ENCODE measurements at places on chromosomes 16 and 17. TPM values are rescaled to one million over a fixed set of nuclear protein-coding genes. Genes with fewer than 3 reads are reported as not detected.

DNA sequence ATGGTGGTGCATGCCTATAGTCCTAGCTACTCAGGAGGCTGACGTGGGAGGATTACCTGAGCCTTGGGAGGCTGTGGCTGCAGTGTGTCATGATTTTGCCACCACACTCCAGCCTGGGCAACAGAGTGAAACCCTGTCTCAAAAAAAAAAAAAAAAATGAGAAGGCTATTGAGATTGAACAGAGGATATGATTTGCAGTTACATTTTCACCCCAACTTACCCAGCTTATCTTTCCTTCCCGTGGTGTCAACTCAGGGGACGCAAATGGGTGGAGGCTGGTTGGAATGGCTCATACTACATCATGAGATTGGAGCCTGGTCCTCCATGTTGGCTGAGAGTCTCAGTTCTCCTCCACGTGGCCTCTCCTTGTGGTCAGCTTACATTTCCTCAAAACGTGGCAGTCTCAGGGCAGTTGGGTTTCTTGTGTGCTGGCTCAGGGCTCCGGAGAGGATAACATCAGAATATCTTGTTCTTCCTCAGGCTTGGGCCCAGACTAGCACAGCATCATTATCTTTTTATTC lies 17.2 kb upstream of the NSMCE1 start:
- no peak for DNase-seq

GRCh38 chr16:76278980-76279379 lies 1.8 kb downstream of the CNTNAP4 start:
- DNase-seq = no peak

DNA sequence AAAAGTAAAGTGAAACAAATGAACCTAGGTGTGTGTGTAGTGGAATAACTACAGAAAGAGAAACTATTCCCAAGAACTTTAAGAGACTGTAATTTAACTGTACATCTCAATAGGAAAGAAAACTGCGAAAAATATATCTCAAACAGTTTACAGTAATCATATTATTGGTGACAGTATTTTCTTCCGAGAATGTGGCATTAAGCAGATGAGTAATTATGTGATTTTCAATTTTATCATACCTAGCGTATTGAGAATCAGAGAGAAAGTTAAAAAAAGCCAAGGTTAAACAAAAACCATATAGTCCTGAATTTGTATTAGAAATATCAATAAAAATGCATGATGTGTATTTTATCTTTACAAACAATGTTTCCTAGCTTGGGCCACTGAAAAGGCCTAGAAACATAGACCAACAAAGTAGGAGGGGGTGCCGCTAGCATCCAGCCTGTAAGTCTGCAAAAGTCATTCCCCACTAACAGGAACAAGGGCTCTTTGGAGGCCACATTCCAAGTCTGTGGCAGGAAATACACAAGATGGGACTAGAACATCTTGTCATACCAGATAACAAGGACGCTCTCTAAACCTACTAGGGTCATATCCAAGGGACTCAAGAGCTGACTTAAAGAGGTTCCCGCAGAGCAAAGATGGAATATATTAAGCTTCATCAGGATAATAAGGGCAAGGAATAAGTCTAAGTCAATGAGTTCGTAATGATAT lies 20.5 kb downstream of the RNF157 start:
- DNase-seq = peak; percentile 30

DNA sequence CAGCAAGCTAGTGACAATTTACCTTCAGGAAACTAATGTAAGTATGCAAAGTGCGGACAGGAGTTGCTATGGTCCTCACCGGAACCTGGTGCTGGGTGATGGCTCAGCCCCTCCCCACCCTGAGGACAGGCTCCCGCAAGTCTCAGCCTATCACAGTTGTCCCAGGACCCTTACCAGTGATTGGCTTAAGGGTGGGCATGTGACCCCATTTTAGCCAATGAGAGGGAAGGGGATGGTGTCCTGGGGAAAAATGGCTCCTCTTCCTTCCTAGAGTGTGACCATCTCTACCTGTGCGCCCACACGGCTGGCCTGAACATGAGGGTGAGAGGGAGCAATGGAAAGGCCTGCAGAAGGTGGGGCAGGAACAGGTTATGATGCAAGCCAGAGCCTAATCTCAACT lies 80.4 kb downstream of the C16orf78 start:
- no peak for DNase-seq

DNA sequence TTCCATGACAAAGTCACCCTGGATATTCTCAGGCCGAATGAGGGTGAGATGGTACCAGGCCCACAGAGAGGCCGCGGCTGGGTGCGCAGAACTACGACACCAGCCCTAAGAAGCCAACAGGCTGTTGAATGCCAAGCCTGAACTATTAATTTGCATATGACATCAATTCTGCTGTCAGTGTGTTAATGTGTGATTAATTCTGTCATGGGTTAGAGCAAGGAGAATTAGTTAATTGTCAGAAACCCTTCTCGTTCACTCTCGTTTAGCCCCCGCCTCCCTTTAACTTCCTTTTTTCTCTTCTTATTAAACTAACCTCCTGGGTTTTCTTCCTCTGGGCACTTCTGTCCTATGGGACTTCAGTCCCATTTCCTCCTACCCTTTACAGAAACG lies 123.4 kb downstream of the ZFHX3 start:
- DNase-seq = no peak

DNA sequence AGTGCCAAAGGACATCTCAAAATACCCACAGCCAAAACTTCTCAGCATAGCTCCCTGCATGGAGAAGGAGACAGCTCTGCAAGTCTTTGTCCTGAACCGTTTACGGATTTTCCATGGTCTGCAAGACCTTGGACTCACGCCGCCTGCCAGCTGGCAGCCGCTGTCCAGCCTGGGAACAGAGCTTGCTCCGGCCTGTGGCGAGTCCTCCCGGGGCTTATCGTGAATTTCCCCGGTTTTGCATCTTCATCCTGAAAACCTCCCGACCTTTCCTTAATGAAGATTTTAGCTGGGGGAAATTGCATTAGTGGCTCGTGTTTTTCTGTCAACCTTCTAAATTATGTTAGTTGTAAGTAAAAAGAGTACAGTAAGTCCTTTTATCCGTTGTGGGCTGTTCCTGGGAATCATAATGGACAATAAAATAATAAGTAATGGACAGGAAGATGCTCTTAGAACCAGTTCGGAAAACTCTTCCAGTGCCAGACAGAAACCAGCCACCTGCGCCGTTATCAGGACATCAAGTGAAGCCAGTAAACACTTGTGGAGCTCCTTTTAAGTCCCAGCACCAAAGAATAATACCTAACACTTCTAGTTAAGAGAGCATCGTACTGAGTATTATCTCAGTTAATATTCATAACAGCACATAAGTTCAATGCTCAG lies 112.4 kb upstream of the NOL11 start:
- DNase-seq = no peak

GRCh38 chr16:87389245-87389644 lies 2.9 kb upstream of the MAP1LC3B start:
- DNase-seq = no peak

DNA sequence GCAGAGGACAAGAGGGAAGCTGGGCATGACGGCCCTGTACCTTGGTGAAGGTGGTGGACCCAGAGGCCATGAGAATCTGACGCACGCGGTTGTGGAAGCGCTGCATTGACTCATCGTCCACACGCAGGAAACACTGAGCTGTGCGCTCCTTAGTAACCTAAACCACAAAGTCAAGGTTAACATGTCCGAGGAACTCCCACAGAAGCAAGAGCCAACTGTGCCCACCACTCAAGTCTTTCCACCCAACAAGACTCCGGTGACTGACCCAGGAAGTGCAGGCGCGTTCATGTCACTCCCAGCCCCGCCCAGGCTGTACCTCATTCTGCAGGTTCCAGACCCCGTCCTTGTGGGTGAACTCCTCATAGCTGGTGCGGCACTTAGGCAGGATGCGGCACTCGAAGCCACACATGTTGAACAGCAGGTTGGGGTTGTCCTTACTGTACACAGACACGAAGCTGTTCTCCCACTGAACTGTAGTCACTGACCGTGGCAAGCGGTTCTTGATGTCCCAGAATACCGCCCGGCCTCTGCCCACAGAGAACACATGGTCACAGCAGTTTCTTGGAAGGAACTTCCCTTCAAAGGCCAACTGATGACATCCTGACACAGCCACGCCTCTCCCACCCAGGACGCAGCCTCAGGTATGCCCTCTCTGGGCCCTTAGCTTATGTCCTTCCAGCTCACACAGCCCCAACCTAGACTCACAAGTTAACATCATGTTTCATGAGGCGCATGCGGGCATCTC lies 11.5 kb downstream of the PRPF8 start:
- no peak for DNase-seq

GRCh38 chr17:39738568-39738901 lies 797 bp downstream of the GRB7 start:
- DNase-seq = no peak

DNA sequence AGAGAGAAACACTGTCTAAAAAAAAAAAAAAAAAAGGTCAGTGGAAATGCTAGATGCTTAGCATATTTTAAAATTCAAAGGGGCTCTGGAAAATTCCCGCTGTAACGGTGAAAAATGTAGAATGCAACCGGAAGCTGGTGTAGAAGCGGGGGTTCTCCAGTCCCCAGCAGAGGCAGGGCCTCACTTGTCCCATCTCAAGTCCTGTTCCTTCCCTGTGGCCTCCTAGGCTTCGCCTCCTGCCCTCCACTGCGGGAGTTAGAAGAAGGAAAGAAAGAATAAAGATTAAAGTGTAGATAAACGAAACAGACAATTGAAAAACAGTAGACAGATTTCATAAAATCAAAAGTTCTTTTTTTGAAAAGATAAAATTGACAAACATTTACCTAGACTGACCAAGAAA lies 14.8 kb upstream of the ZNF287 start:
- DNase-seq = peak; percentile 46

DNA sequence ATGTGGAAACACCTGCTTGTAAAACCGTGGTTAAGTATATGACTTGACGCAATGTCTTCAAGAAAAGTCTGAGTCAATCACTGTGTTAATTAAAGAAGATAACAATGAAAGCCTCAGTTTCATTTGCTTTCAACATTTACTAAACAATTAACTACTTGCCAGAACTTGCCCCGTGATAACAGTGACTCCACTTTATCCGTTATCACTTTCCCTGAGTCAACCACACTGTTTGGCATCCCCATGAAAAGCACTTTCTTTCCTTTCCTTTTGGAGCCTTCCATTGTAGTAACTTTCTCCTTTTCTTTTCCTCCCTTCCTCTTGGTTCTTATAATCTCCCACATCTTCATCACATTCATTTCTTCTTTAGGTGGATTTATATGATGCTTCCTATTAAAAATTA lies 435.1 kb upstream of the GOT2 start:
- DNase-seq = no peak

- no peak for DNase-seq
These were observed 206.2 kb downstream of the PRKCB start for GRCh38 chr16:24041834-24042631.

- DNase-seq = no peak
These were observed 42.4 kb upstream of the NUDT7 start for GRCh38 chr16:77679901-77680300.

DNA sequence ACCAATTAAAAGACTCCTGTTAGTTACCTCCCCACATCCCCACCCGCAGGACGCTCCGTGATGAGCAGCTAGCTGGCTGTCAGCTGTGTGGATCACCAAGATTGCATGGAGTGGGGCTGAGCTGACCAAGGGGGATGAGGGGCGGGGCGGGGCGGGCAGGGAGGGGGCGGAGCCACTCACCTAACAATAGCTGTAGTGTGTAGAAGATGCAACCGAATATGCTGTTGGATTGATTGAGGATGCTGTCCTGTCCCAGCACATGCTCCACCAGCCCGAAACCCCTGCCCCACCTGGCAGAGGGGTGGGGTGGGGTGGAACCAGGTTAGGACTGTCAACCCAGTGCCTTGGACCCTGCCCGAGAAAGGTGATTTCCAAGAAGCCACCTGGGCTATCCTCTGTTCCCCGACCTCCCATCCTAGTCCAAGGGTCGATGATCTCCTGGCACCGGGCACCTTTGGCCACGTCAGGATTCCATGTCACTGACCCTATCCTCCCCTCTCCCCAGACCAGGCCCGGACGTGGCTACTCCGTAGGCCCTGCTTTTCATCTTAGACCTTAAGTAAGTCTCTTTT lies 1.4 kb downstream of the VKORC1 start:
- no peak for DNase-seq

DNA sequence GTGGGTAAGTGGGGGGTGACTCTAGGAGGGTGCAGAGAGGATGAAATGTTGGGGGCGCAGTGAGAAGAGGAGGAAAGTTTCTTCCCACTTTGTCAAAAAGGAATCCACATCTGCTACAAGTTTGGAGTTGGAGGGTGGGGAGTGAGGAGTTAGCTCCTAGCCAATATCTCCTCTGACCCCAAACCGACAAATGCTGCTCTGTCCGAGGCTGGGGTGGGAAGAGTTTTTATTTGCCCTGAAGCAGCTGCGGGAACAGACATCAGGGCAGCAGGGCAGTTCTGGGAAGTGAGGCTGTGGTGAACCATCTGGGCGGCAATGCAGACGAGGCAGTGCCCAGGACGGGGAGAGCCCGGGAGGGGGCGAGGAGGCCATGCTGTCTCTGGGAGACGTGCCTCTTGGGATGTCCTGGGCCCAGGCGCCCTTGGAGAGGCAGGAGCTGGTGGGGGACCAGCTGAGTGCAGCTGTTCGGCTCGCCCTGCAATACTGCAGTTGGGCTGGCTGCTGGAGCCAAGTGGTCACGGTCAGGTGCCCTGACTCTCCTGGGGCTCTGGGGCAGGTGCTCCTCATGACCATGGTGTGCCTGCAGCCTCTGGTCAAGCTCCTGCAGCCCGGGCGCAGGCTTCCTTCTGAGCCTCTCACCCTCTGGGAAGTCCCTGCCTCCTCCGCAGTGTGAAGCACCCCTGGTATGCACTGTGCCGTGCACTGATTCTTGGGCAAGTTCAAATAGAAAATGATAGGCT lies 6.4 kb upstream of the SOCS3 start:
- DNase-seq = peak; percentile 94

DNA sequence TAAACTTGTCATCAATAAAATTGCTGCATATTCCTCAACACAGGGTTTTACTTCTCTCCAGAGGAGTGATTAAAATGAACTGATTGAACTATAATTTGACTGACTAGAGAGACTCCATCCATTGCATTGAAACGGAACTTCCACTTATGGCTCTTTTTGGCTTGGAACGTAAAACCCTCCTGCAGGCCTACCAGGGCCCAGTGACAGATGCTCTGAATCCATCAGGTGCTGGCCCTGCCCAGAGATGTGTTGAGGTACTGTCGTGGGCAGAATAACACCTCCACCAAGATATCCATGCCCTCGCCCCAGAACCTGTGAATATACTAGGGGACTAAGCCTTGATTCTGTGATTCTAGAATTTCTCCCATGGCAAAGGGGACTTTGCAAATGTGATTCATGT lies 45.4 kb downstream of the CBLN1 start:
- DNase-seq = no peak

SNN gene
- 23.4 TPM for total RNA-seq

FBXO39 gene
- total RNA-seq = not detected

DPEP2 gene
- total RNA-seq = not detected

PIRT gene
- total RNA-seq = not detected

KRTAP2-3 gene
- total RNA-seq = not detected

CTRB2 gene
- total RNA-seq = not detected

SAMD14 gene
- total RNA-seq = 36.8 TPM

TSEN54 gene
- total RNA-seq = 23.3 TPM

EXOC3L1 gene
- not detected for total RNA-seq

LITAFD gene
- total RNA-seq = not detected

SNX20 gene
- not detected for total RNA-seq
